ENCODE measurements at places on chromosomes 16 and 17.
A peak's percentile ranks its signal among the peaks of the same experiment; 100 is the strongest.

- no peak for DNase-seq
Measured at GRCh38 chr16:89300311-89300975, 82.9 kb downstream of the ZNF778 start.

DNA sequence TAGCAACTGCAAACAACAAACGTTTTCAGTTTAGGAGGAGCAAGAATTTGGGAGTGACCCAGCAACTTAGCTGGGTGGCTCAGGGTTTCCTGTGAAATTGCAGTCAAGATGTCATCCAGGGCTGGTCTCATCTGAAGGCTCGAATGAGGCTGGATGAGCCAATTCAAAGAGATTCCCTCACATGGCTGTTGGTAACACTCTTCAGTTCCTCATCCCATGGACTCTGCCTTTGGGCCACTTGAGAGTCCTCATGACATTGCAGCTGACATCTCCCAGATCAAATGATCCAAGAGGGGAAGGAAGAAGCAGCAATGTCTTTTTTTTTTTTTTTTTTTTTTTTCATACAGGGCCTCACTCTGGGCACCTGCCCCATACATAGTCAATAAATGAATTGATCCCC lies 26.3 kb downstream of the UBALD1 start:
- DNase-seq: no peak

- DNase-seq: no peak
Measured at GRCh38 chr16:59707436-59708226, 973.5 kb upstream of the GOT2 start.

GRCh38 chr17:27244491-27245223 lies 49.3 kb upstream of the WSB1 start:
- no peak for DNase-seq

- DNase-seq: no peak
Measured at GRCh38 chr16:82720414-82720813, 93.6 kb downstream of the CDH13 start.

- DNase-seq: no peak
Measured at GRCh38 chr16:23611936-23612335, 15.8 kb upstream of the NDUFAB1 start.

DNA sequence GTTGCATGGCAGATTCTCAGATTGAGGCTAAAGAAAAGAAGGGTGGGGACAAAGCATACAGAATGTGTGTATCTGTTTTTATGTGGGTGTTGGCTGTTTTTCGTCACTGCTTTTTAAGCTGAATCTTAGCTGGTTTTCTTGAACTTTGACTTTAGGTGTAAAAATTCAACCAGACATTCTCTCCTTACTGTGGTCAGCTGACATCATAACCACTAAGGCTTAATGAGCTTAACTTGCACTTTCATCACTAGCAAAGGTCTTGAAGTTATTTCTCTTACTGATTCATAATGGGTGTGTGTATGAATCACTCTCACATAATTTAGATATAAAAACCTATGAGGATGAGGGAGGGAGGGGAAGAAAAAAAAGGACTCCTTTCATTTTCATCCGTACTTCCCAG lies 4.0 kb upstream of the CDC6 start:
- DNase-seq: no peak

GRCh38 chr16:78987666-78988065 lies 612.9 kb downstream of the MAF start:
- DNase-seq: no peak

DNA sequence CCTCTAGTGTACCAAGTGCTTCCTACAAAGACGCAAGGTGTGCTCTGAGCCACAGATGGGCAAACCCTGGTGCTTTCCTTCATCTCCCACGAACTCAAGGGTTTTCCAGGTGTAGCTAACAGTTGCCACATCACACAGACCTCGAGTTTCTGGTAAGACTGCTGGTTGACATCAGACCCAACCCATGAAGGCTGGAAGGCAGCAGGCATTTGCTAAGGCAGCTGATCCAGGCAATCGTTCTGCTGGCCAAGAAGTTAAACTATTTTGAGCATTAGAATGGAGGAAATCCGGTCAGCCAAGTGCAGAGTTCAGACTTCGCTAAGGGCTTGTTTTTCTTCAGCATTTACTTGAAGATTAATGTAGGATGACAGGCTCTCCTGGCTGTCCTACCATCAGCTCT lies 11.5 kb downstream of the HAS3 start:
- no peak for DNase-seq

DNA sequence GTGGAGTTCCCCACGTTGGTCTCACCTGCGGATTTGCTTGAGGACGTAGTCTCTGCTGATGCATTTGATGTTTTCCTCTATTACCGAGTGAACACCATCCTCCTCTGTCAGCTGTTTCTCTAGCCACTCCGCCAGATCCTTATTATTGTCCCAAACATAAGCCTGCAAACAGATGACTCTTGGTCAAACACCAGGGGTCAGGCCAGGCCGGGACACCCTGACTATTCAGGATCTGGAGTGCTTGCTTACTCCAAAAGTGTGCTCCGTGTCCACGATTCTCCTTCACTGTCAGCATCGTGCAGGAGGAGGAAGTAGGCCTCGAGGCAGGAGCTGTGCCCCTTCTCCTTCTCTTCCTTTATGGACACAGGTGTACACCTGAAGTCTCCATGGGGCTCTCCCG lies 140.2 kb downstream of the AATF start:
- no peak for DNase-seq

- no peak for DNase-seq
Measured at GRCh38 chr16:9151597-9151996, 60.2 kb downstream of the HAPSTR1 start.

GRCh38 chr16:81136390-81137335 lies 40.5 kb upstream of the GCSH start:
- no peak for DNase-seq

DNA sequence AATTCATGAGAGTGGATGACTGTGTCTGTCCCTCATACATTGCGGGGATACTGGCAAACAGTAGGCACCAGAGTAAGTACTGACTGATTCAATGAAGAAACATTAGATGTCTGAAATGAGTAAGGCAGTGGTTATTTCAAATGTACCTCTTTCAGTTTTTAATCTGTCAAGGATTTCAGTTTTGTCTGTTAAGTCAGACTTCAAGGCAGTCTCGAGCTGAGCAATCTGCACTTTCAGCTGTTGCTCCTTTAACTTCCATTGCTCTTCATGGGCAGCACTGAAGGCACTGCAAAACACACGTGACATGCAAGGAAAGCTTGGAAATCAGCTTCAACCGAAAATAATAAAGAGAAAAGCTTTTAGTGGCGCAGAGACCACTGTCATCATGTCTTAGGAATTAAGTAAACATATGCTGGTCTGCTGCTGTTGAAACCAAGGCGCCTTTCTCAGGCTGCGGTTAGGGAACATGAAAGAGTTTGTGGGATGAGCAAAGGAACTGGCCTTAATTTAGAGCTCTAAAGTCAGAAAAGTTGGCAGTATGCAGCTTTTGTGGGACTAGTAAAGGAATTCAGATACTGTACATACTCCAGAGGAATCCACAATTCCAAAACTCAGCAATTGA lies 38.8 kb downstream of the RPGRIP1L start:
- DNase-seq: no peak

- no peak for DNase-seq
Measured at GRCh38 chr16:31331141-31331764, 23.7 kb upstream of the ITGAX start.

GRCh38 chr16:14133907-14134306 lies 62.8 kb downstream of the MRTFB start:
- DNase-seq: no peak

GRCh38 chr17:50797135-50797810 lies 30.0 kb upstream of the ANKRD40CL start:
- no peak for DNase-seq

GRCh38 chr17:33163533-33164168 lies 129.4 kb downstream of the ASIC2 start:
- no peak for DNase-seq

DNA sequence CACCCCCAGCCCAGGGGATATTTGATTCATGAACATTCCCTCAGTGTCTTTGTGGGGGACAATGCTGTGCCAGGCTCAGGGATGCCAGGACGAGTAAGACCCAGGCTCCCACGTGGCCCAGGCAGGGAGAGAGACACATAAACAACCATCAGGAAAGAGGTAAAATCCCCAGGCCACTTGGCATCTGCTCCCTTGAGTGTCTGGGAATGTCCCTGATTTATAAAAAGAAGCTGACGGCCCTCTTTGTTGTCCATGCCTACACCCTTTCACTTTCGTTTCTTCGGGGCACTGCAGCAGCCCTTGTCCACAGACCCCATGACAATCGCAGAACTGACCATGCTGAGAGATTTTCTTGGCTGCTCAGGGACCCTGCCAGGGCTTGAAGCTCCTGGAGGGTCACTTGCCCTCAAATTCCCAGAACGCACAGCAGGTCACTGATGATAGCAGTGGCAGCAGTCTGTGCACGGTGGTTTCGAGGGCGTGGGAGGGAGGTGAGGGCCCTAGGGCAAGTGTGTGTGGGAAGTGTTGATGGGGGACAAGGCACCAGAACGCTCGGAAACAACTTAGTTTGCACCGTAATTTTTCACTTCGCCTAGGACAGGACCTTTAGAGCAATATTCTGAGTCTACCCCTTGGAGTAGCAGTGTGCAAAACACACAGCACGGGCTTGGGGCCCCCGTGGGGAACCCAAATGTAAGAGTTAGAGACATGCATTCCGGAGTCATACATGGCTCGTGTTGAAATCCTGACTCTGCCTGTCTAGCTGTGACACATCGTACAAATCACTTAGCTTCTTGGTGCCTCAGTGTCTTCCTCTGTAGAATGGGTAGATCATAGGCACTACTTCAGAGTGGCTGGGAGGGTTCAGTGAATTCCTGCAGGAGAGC lies 4.7 kb downstream of the NOD2 start:
- no peak for DNase-seq

DNA sequence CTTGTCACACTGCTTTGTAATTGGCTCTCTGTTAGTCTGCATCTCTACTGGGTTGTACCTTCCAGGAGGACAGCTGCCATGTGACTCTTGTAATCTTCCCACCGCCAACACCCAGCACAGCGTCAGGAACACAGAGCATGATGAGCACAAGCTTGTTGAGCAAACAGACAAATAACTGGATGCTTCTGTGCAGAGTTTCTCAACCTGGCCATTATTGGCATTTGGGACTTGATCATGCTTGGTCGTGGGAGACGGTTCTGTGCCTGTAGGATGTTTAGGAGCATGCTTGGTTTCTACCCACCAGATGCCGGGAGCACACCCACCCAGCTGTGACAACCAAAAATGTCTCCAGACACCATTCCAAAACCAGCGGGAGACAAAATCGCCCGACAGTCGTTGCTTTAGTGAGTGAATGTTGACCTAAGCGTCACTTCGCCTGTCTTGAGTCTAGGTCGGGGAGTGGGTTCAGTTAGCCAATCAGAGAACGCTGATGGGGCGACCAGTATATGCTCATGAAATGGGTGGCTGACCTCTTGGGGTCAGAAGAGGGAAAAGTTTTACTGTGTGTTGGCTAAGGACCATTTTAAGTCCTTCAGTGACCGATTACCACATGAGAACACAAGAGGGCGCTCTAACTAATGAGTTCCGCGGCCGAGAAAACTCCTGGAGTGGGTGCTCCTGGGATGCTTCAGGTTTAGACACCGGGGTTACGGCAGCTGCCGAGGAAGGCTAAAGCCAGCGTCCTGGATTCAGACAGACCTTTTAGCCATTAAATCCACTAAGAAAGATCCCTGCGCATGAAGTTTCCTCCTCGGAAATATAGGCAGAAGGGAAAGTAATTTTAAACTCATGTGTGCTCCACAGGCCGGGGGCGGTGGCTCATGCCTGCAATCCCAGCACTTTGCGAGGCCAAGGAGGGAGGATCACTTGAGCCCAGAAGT lies 57.8 kb upstream of the TEX2 start:
- DNase-seq: peak; percentile 36

DNA sequence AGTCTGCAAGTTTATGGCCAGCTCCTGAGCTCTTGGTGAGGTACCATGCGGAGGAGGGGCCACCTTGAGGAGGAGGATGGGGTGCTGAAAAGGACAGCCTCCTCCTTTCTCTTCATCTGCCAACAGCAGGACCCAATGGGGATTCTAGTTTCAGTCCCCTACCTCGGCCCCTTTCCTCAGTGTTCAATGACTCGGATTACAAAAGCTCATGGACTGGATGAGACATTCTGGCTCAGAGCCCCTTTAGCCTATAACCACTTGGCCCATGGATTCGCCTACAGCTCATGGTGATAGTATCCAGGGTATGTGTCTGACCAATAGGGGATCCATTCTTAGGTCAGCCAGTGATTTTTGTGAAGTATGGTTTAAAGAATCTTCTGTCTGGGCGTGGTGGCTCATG lies 8.5 kb upstream of the PIK3R6 start:
- DNase-seq: no peak

GRCh38 chr17:51703361-51704341 lies 443.3 kb downstream of the UTP18 start:
- no peak for DNase-seq

DNA sequence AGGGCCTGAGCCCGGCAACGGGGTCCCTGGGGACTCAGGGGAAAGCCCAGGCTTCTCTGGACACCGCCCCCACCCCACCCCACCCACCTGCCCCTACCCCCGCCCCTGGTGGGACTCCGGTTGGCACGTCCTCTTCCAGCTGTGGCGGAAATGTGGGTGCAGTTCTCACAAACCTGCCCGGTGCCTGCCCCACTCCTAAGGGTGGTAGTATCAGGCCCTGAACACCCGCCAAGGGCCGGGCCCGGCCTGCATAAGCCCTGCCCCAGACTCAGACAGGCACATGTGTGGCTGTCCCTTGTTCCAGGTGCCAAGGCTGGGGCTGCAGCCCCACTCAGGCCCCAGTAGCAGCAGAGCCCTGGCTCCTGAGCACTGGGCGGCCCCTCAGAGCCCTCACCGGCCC lies 58.1 kb downstream of the ACTG1 start:
- no peak for DNase-seq

- no peak for DNase-seq
Measured at GRCh38 chr17:14622615-14623101, 321.8 kb downstream of the HS3ST3B1 start.

DNA sequence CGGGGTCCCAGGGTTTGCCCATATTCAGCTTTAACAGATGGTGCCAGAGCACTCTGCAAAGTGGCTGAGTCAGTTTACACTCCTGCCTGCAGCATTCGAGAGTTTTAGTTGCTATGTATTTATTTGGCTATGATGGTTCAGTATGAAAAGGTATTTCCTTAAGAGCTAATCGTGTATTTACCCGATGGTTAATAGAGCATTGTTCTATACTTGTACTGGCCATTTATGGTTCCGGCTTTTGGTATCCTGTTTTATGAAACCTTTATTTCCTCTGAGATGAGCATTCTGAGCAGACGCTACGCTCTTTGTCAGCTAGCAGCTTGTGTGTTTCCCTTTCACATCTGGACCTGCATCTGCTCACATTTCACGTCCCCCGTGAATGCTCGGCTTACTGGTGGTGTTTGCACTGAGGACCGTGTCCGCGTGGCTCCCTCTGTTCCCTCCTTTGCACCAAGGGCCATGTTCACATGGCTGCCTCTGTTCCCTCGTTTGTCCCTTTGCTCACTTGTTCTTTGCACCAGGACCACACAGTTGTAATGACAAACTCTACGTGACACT lies 149.1 kb upstream of the CHMP6 start:
- no peak for DNase-seq

Measured in effector CD4-positive, alpha-beta T cell (primary cell).